Testis (tissue), 5 donors: ENCODE measurements at places on chromosomes 11 and 22. TPM values are rescaled to one million over a fixed set of nuclear protein-coding genes. Genes with fewer than 3 reads are reported as not detected.

Gene CTSC
- total RNA-seq = 65.3 TPM

Gene SEC14L2
- 3.5 TPM for total RNA-seq

DNA sequence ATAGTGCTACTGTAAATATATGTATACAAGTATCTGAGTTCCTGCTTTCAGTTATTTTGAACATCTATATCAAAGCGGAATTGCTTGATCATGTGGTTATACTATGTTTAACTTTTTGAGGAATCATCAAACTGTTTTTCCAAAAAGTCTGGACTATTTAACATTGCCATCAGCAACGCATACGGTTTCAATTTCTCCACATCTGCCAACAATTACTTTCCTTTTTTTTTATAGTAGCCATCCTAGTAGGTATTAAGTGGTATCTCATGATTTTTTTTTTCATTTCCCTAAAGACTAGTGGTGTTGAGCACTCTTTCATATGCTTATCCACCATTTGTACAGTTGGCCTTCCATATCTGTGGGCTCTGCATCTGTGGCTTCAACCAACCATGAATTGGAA, 1.3 kb upstream of the UBE4A start:
- no peaks in the 10 kb centered on the region for H3K36me3 ChIP-seq
- H3K4me1 ChIP-seq = peaks cover 8% of the 10 kb centered on the region
- H3K4me3 ChIP-seq = no peak overlapping the region
- H3K27ac ChIP-seq = no peak overlapping the region

DNA sequence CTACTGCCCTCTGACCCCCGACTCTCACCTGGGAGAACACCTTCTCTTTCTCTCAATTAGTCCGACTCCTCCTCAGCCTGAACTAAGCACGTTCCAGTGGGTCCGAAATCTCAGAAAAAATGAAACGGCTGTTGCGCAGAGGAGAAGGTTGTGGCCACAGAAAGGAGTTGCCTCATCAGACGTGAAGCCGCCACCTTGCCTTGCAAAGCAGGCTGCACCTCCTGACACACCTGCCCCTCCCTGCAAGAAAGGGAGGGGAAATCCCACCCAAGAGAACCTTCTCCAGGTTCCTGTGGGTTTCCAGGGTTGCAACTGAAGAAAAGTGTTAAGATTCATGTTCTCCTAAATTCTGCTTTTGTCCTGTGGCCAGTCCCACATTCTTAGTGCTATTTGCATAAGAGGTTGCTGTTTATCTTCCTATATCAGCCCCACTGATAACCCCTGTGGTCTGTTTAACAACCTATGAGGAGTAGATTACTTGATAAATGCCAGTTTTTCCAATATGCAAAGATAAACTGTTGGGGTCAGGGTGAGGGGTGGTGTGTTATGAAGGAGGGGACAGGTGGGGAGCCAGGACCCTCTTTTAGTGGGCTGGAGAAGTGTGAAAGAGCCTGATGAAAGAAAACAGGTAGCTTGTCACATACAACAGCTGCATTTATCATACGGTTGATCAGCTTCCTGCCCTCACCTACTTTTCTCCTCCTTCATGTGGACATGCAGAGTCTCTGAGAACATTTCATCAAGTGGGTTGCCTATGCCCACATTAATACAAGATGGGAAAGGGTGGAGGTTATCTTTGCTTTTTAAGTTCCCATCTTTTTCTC, 18.2 kb downstream of the ZBTB16 start:
- H3K4me3 ChIP-seq = no peak overlapping the region
- H3K36me3 ChIP-seq = no peaks in the 10 kb centered on the region
- H3K27me3 ChIP-seq = no peaks in the 10 kb centered on the region
- no peak for DNase-seq
- peak overlapping the region; percentile 59 for H3K27ac ChIP-seq

DNA sequence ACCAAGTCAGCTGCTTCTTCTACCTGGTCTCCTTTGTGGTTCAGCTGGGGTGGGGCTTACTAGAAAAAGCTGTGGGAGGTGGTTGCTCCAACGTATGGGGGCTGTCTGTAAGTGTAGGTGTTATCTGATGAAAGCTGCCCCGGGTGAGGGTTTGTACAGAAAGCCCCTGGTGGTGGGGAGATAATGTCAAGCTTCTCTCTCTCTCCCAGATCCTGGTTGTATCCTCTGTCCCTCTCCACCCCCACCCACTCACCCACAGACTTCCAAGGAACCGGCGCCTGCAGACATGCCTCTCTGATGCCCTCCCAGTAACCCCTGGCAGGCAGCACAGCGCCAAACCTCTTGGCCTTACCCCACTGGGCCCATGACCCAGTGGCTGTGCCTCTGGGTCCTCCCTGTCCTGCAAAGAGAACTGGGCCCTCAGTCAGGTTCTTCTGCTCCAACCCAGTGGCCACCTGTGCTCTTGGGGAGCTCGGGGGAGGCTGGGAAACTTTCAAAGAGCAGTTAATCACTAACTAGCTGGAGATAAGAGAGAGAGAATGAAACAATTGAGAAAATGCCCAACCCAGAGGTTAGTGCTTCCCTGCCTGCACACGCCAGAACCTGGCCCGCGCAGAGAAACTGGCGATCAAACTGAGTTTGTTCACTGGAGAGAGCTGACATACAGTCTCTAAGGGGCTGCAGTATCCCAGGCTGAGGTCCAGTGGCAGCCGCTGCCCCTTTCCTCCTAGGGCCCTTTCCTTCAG, 20.4 kb upstream of the EHF start:
- peaks cover 21% of the 10 kb centered on the region for H3K4me1 ChIP-seq
- DNase-seq = peak; percentile 70
- H3K27me3 ChIP-seq = no peaks in the 10 kb centered on the region
- H3K4me3 ChIP-seq = no peak overlapping the region

- no peaks in the 10 kb centered on the region for H3K27me3 ChIP-seq
- no peaks in the 10 kb centered on the region for H3K36me3 ChIP-seq
- no peak overlapping the region for H3K4me3 ChIP-seq
- no peak overlapping the region for H3K27ac ChIP-seq
- DNase-seq = no peak
Measured at GRCh38 chr22:21718499-21718898, 17.1 kb downstream of the YPEL1 start.

DNA sequence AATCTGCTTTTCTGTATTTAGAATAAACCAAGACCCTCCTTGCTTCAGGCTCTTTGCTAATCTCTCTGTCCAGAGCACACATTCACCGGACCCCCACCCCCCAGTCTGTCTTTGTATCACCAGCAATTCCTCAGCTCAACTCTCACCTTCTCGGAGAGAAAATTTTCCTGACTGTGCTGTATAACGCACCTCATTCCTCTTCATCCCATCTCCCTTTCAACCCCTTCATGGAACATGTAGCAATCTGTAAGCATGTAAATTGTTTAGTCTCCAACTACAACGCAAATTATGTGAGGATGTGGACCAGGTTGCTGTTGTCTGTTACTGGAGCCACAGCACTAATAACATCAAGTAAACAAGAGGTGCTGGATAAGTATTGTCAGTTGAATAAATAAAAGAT, 349.8 kb downstream of the DCDC1 start:
- no peaks in the 10 kb centered on the region for H3K27me3 ChIP-seq
- H3K4me1 ChIP-seq = no peaks in the 10 kb centered on the region
- H3K4me3 ChIP-seq = no peak overlapping the region
- no peak for DNase-seq

DNA sequence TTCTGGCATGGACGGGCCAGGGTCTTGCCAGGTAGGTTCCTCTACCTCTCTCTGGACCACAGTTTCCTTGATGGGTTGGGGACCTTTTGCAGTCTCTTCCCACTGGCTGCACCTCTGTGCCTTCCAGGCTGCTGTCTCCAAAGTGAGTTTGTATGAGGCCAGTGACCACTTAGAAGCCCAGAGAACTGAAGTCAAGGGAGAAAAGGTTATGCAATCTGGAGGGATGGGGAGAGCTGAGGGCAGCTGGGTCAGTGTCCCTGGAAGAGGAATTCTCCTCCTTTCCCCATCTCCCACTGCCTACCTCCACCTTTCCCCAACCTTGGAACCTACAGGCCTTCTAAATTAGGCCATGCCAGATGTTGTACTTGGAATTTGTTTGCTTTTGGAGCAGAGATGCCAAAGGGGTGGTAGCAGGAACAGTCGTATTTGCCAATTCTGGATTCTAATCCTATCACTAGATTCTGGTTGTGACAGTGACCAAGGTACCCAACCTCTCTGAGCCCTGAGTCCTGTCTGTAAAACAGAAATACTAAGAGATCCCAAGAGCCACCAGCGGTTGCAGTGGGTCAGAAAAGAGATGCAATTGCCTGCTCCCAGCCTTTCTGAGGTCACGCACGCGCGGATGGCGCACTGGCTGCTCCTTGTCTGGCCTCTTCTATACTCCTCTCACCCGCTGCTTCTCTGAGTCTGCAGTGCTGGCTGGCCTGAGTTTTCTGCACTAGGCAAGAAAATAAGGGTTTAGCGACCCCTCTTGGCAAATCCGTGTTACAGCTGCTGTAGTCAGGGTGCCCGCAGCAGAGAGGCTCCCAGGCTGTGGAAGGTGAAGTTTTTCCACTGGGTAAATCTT, 10.7 kb upstream of the ACCSL start:
- H3K27me3 ChIP-seq = no peaks in the 10 kb centered on the region
- no peaks in the 10 kb centered on the region for H3K36me3 ChIP-seq
- peak; percentile 94 for DNase-seq
- H3K4me1 ChIP-seq = peaks cover 22% of the 10 kb centered on the region
- H3K27ac ChIP-seq = peak overlapping the region; percentile 47

GRCh38 chr11:35011944-35012343, 95.5 kb downstream of the PDHX start:
- H3K27me3 ChIP-seq = no peaks in the 10 kb centered on the region
- no peak overlapping the region for H3K4me3 ChIP-seq
- no peaks in the 10 kb centered on the region for H3K36me3 ChIP-seq
- no peak for DNase-seq
- H3K27ac ChIP-seq = no peak overlapping the region

- H3K4me3 ChIP-seq = no peak overlapping the region
- DNase-seq = peak; percentile 63
- no peaks in the 10 kb centered on the region for H3K36me3 ChIP-seq
- peaks cover 19% of the 10 kb centered on the region for H3K4me1 ChIP-seq
- no peaks in the 10 kb centered on the region for H3K27me3 ChIP-seq
Measured at GRCh38 chr22:20249797-20250354, 18.2 kb downstream of the RTN4R start.

DNA sequence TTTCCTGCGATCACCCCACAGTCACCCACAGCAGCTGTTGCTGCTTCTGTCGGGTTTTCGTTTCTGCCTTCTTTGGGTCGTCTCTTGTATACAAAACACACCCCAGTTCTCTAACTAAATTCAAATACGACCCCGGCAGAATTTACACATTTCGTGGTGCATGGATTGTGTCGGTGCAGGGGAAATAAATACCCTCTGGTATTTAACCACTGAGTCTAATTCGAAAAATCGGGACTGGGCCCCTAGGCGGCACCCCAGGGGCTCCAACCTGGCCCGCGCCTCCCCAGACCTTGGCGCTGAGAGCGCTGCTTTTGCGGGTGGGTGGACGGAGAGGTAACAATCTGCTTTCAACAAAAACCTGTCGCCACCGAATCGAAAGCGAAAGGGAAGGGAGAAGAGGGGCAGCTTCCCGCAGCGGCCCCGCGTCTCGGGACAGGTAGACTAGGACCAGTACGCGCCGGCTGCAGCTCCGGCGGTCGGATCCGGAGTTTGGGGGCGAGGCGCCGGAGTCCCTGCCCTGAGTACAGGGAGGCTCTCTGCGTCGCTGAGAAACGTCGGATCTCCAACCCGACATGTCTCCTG, 4.4 kb downstream of the ALX4 start:
- peaks cover 4% of the 10 kb centered on the region for H3K4me1 ChIP-seq
- no peak for DNase-seq
- no peaks in the 10 kb centered on the region for H3K36me3 ChIP-seq
- H3K27me3 ChIP-seq = no peaks in the 10 kb centered on the region
- H3K4me3 ChIP-seq = no peak overlapping the region
- H3K27ac ChIP-seq = no peak overlapping the region

DNA sequence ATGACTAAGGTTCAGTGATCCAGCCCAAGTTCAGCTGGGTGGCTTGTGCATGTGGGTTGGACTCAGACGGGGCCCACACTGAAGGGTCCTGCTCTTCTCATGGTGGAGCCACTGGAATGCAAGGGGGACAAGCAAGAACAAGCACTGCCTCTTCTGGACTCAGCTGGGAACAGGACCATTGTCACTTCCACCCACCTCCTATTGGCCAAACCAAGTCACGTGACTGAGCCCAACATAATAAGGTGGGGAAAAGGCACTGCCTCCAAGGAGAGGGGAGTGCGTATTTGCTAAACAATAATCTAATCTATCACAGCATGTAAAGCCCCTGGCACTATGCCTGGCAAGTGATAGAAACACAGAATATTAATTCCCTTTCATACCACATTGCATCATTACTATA, 87.1 kb downstream of the CHST1 start:
- no peaks in the 10 kb centered on the region for H3K36me3 ChIP-seq
- H3K4me3 ChIP-seq = no peak overlapping the region
- no peaks in the 10 kb centered on the region for H3K27me3 ChIP-seq
- H3K4me1 ChIP-seq = no peaks in the 10 kb centered on the region
- no peak overlapping the region for H3K27ac ChIP-seq

DNA sequence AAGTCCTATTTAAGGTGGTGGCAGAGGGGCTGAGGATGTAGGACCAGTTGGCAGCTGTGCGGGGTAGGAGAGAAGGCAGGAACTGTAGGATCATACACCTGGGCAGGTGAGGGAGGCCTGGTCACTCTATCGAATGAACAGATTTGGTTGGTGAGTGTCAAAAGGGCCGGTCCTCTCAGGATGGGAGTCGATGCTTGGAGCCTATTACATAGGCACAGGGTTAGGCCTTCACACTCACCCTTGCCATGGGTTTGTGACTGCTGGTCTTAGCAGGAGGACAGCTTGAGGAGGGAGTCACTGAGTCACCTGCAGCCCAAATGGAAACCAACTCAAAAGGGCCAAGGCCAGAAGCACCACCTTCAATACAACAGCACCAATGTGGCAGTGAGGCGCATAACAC, 80.2 kb upstream of the NARS2 start:
- H3K36me3 ChIP-seq = no peaks in the 10 kb centered on the region
- H3K4me1 ChIP-seq = no peaks in the 10 kb centered on the region
- no peak overlapping the region for H3K4me3 ChIP-seq

DNA sequence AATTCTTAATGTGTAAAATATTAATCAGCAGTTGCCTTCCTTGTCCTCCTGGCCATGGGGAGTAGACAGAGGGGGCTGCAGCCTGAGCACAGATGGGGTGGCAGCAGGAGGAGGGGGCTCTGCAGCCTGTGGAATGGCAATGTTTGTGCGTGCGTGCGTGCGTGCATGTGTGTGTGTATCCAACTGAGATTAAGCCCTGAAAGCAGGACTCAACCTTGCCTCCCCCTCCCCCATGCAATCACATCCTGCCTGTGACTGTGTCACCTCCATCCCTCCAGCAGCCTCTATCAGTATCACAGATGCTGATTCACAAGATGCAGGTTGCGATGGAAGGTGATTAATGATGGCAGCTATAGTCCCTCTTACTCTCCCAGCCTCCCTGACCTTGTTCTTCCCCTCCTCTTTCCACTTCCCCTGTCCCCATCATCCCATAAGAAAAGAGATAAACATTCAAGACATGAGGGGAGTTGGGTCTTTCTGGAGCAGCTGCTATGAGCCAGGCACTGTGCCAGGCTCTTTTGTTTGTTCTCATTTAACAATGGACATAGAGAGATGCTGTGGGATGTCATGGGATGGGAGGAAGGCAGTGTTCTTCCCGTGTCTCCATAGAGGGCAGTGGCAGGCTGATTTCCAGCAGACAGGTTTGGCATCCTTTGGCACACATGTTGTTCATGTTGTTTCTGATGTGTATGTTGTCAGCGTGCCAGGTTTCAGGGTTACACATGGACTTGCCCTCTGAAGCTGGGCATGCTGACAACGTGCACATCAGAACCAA, 43.8 kb upstream of the NECTIN1 start:
- H3K27ac ChIP-seq = no peak overlapping the region
- peaks cover 7% of the 10 kb centered on the region for H3K4me1 ChIP-seq
- H3K36me3 ChIP-seq = no peaks in the 10 kb centered on the region
- DNase-seq = no peak
- H3K27me3 ChIP-seq = no peaks in the 10 kb centered on the region
- no peak overlapping the region for H3K4me3 ChIP-seq
